ENCODE measurements at places on chromosomes 7 and 10. TPM values are rescaled to one million over a fixed set of nuclear protein-coding genes. Genes with fewer than 3 reads are reported as not detected.

The PNLIPRP3 gene
- not detected for total RNA-seq

The NCF1 gene
- total RNA-seq = 0.46 TPM

The STOX1 gene
- total RNA-seq = 1.2 TPM

The LRMDA gene
- 0.75 TPM for total RNA-seq

The ETV1 gene
- total RNA-seq = 5.1 TPM

The ANKRD7 gene
- total RNA-seq = 1.5 TPM

The ADAM8 gene
- total RNA-seq = 26.0 TPM

The MLXIPL gene
- total RNA-seq = not detected

The SAP25 gene
- not detected for total RNA-seq

The TES gene
- total RNA-seq = 153 TPM

The OR13A1 gene
- total RNA-seq = not detected

The GARIN1A gene
- total RNA-seq = not detected

The HOXA1 gene
- 7.1 TPM for total RNA-seq

The KLLN gene
- total RNA-seq = 0.06 TPM

The PITX3 gene
- total RNA-seq = 2.7 TPM

The LRRC17 gene
- 7.8 TPM for total RNA-seq

Data from epithelial cell of proximal tubule (primary cell).